ENCODE measurements at places on chromosomes 2 and 18.

DNA sequence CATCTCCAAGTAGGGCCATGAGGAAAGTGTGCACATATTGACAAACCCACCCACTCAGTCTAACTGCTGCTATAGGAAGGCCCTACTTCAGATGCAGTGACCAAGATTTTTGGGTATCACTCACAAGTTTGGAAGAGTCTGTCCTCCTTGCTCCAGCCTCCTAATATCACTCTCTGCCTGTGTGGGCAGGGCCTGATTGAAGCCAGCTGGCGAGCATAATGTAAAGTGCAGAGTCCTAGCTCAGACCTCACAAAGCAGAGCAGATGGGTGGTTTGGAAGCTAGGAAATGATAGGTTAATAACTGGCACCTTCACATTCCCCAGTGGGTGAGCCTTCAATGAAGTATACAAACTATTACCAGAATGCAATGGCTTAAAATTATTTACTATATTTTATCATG is 11.2 kb upstream of the SULT1C3 start:
- DNase-seq: no peak

DNA sequence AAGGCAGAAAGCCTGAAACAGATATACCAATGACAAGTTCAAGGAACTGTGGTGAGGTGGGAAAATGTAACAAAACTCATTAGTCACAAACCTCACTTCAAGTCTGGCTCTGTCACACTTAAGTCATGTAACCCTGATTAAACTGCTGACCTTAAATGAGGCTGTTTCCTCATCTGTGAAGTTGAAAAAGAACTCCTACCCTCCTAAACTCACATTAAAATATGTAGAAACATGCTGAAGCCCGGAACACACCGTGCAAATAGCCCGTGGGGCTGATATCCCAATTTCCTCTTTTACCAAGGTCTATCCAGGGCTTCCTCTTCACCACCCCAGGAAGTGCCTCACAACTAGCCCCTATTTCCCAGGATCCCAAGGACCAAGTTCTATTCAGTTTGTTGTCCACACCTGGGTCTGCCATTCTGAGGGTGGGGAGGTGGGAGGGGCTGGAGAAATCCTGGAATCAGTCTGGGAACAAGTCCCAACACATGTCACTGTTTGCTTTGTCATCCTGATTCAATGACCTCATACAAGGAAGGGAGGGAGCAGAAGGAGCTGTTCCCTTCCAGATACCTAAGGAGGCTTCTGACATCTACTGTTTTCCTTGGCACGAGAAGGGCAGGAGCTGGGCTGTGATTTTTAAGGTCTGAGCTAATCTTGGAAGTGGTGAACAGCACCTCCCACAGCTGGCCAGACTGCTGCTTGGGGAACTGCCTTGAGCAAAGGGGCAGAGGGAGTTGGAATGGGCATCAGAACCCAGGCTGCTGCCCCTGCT is 42.3 kb downstream of the SLC4A1AP start:
- DNase-seq: no peak

GRCh38 chr18:51168960-51169662 is 28.4 kb downstream of the MEX3C start:
- no peak for DNase-seq

GRCh38 chr2:84493514-84493913 is 22.8 kb upstream of the DNAH6 start:
- DNase-seq: no peak

- DNase-seq: no peak
These were observed 6.6 kb upstream of the PROM2 start for GRCh38 chr2:95267458-95268210.
